HT-29 (cell line): ENCODE measurements at places on chromosomes 4 and X. TPM values are rescaled to one million over a fixed set of nuclear protein-coding genes. Genes with fewer than 3 reads are reported as not detected.

GRCh38 chr4:5385741-5386311, 322.5 kb downstream of the EVC2 start:
- DNase-seq = no peak

DNA sequence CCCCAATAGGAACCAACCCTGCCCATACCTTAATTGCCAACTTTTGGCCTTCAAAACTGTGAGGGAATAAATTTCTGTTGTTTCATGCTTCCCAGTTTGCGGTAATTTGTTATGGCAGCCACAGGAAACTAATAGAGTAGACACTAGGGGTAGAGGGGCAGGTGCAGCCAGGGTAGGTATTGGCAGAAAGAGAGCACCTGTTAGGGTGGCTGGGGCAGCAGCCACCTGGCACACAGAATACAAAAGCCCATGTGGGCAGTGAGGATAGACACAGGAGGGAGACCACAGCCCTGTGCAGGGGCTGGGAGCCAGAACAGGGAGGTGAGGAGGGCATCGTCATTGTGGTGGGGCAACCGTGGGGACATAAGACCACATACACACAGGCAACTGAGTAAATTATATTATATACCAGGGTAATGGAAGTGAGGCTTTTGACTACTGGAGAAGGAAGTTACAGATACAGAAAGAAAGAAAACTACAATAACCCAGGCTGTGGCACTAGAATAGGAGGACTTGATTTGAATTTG, 28.2 kb downstream of the IRF2 start:
- DNase-seq = no peak

GRCh38 chrX:15906041-15906943, 51.7 kb upstream of the AP1S2 start:
- DNase-seq = no peak

The UGT8 gene
- total RNA-seq = 36.0 and 36.2 TPM in 2 replicates

The FATE1 gene
- not detected in 2 replicates for total RNA-seq

DNA sequence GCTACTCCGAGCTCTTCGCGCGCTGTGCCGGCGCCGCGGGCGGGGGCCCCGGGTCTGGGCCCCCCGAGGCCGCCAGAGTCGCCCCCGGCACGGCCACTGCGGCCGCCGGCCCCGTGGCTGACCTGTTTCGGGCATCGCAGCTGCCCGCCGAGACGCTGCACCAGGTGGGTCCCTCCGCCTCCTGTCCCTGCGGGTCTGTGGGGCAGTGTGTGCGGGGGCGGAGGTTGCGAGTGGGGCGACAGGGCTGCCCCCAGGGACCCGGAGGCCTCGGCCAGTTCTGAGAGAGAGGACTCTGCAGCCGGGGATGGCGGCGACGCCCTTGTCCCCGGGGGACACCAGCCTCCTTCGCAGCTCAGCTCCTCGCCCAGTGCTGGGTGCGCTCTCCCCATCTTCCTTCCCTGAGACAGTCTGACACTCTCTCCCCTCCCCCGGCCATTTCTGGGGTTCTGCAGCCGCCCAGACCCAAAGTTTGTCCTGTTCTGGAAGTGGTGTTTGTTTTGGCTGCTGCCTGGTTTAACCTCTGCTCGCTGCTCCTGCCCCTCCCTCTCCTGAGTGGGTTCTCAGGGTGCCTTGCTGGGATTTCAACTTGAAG, 609 bp downstream of the REPS2 start:
- DNase-seq = no peak

The TMSB15B gene
- not detected in 2 replicates for total RNA-seq

DNA sequence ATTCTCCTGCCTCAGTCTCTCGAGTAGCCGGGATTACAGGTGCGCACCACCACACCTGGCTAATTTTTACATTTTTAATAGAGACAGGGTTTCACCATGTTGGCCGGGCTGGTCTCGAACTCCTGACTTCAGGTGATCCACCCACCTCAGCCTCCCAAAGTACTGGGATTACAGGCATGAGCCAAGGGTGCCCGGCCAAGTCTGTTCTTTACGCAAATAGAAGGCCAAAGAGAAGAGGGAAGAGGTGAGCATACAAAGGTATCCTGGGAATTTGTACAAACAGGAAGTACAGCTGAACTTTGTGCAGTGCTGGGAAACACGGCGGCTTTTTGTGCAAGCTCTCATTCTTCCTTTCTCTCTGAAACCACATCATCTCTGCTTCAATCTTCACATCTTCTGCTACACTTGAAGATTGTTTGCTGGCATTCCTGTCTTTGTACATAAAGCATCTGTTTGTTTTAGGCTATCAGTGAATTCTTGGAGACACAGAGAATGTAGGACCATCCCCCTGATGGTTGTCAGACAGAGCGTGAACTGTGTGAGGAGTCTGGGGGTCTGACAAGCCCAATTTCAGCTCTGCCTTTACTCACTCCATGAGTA, 71.9 kb upstream of the PRSS48 start:
- DNase-seq = no peak

DNA sequence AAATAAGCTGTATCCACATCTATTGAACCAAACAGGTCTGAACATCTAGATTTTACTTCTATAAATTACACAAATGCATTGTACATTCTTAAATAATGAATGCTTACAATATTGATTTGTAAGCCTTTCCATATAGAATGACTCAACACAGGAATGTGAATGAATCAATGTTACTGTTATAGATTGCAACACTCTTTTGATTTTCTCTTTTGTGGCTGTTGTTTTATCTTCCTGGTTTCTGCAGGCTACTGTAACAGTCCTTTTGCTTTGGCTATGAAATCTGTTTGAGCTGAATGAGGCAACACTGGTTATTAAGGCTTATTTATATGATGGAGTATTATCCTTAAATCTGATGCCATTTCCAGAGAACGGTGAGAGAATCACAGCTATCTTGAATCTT, 49.5 kb downstream of the GPR50 start:
- no peak for DNase-seq

The FAM9C gene
- total RNA-seq = not detected in 2 replicates

The CAMK2D gene
- total RNA-seq = 41.1 and 49.5 TPM in 2 replicates

The POU3F4 gene
- total RNA-seq = not detected in 2 replicates

GRCh38 chrX:130171446-130172126, at the start of gene RAB33A:
Gene RAB33A (plus strand): TSS chrX:130171962. CDS start chrX:130172063, 101 bp downstream.
- no peak for DNase-seq

- DNase-seq = no peak
These were observed 228.1 kb downstream of the THOC2 start for GRCh38 chrX:123504630-123505270.

The ZNF157 gene
- not detected in 2 replicates for total RNA-seq

DNA sequence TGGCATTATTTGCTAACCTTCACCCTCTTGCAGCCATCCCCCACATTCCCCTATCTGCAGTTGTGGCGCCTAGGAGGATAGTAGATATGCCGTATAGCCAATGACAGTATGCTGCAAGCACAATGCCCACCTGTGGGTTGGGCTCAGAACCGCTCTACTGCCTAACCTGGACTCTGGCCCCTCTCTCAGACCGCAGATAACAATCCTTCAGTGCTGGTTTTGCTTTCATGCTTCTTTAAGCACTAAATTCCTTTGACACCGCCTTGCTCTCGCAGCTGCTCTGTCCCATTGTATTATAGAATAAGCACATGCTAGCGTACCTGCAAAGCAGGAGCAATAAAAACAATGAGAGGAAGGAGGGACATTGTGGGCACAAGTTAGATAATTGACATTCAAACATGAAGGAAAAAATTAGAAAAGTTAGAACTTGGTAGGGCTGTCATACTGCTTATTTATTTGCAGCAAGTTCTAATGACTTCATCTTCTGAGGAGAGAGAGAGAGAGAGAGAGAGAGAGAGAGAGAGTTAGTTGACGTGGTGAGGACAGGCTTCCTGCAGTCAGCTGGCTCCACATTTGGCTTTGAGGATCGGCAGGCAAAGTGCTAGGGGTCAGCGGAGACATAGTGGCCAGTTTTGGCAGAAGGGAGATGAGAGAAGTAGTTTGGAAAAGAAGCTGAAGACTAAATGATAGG, 55.8 kb downstream of the WWC2 start:
- DNase-seq = peak; percentile 66

DNA sequence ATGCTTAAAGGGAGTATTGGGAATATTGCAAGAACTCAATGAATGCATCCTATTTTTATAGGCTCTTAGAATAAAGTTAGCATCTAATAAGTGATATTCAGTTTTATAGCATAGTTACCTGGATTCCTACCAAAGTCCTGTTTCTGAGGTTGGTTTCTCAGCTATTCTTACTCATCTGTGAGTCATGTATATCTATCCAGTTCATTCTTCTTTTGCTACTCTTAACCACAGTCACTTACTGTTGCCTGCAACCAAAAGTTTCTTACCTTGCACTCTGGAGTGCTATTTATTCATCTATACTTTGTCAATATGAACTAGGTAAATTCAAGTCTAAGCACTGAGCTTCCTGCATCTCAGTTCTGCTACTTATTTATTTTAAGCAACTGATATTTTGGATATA, 322.5 kb downstream of the HS3ST1 start:
- DNase-seq = no peak

DNA sequence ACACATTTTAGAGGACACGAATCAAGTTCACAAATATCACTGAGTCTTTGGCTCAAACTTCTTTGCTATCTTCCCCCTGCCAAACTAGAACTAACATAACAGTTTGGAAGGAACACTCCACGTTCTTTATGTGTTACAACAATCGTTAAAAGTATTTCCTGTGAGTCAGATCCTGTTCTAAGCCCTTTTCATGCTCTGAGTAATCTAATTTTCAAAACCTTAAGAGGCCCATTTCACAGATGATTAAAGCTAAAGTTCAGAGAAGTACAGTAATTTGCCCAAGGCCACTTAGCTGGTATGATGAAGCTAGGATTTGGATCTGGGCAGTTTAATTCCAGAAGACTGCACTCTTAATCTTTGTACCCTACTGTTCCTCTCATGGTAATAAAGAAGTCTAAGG, 854.4 kb upstream of the INTU start:
- DNase-seq = no peak

The UGT2B17 gene
- not detected in 2 replicates for total RNA-seq

The NIPAL1 gene
- 10.3 and 16.5 TPM in 2 replicates for total RNA-seq

DNA sequence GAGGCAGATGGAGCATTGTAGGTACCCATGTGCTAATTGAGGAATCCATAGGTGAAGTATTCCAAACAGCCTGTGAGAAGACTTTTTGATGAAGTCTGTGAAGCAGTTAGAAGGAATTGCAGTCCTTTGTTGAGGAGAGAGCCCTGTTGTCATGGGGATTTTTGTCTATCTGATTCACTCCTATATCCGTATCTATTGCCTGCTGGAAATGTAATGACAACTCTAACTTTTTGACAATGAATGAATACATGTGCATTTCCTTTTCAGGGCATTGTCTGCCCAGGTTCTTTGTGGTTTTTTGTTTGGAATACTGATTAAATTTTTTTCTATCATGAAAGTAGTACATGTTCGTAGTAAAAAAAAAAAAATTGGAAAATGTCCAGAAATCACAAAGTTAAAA, 31.1 kb downstream of the STK32B start:
- DNase-seq = no peak

GRCh38 chr4:186958726-186959350, 235.2 kb upstream of the FAT1 start:
- no peak for DNase-seq

- DNase-seq = no peak
These were observed 25.0 kb upstream of the DGKK start for GRCh38 chrX:50495616-50496015.

DNA sequence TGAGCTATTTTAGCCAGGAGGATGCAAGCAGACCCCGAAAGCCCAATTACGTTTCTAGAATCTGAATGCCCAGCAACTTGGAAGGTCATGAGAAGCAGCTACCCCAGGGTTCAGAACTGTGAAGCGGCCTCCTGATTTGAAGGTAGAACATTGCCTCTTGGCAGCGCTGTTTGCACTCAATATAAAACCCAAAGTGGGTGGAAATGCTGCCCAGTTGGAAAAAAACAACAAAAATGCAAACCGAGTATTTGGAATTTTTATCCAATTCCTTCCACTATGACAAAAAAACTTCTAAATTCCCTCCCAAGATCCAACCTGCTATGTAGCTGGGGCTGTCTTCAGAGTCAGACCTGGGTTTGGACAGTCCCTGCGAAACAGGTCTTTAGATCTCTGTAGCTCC, 103.3 kb upstream of the RBPJ start:
- no peak for DNase-seq

GRCh38 chr4:36255577-36255976, 11.3 kb upstream of the ARAP2 start:
- no peak for DNase-seq

The FGFBP2 gene
- total RNA-seq = not detected in 2 replicates

- DNase-seq = no peak
These were observed 149.6 kb downstream of the COX18 start for GRCh38 chr4:72919937-72920336.

The CBR4 gene
- 5.4 and 6.1 TPM in 2 replicates for total RNA-seq

The MTMR8 gene
- 2.7 and 3.4 TPM in 2 replicates for total RNA-seq

The BTK gene
- total RNA-seq = not detected in 2 replicates

- no peak for DNase-seq
These were observed 1.4 kb downstream of the NKX6-1 start for GRCh38 chr4:84497504-84498202.

DNA sequence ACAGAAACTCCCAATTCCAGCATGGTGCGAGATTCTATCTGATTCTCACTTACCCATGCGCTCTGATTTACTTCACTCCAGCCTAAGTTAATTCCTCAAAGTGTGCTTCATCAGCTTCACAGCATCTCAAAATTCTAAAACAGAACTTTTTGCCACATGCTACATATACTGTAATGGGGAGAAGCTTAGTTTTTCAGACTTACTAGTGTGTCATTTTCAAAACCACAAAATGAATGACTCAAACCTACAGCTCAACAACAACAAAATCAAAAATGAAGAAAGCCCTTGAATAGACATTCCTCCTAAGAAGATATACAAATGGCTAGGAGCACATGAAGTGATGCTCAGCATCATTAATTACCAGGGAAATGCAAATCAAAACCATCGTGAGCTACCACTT, 14.9 kb downstream of the IRF2 start:
- DNase-seq = no peak

The MAGEB2 gene
- not detected in 2 replicates for total RNA-seq
